Thyroid gland (tissue), 4 donors: ENCODE measurements at places on chromosomes 2 and 18. TPM values are rescaled to one million over a fixed set of nuclear protein-coding genes. Genes with fewer than 3 reads are reported as not detected.

The ARHGEF33 gene
- 1.5 TPM for total RNA-seq

The RIT2 gene
- total RNA-seq: not detected

DNA sequence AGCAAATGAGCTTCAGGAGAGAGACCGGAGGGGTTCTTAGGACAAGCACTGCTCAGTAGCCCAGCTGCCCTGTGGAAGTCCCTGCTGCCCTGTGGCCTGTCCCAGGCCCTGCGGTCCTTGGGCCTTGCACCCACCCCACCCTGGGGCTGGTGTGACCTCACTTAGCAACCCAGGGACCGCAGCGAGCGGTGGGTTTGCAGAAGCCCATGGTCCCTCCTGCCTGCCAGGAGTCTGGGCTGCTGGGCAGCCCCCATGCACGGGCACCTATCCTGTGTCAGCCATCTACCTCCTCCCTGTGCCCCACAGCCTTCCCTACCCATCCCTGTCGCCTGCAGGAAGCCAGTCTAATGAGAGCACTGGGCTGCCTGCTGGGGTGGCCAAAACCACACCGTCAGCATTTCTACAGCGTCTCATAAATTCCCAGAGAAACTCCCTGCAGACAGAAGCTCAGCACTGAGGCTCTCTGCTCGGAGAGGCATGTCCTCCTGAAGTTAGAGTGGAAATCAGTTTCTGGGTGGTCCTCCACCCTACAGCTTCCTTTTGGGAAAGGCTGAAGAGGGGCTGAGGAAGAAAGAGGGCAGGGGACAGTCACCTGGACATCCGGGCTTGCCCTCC is 231.1 kb upstream of the HS6ST1 start:
- no peaks in the 10 kb centered on the region for H3K4me1 ChIP-seq
- H3K27ac ChIP-seq: no peak overlapping the region
- DNase-seq: no peak

The IL1RL1 gene
- 1.4 TPM for total RNA-seq

DNA sequence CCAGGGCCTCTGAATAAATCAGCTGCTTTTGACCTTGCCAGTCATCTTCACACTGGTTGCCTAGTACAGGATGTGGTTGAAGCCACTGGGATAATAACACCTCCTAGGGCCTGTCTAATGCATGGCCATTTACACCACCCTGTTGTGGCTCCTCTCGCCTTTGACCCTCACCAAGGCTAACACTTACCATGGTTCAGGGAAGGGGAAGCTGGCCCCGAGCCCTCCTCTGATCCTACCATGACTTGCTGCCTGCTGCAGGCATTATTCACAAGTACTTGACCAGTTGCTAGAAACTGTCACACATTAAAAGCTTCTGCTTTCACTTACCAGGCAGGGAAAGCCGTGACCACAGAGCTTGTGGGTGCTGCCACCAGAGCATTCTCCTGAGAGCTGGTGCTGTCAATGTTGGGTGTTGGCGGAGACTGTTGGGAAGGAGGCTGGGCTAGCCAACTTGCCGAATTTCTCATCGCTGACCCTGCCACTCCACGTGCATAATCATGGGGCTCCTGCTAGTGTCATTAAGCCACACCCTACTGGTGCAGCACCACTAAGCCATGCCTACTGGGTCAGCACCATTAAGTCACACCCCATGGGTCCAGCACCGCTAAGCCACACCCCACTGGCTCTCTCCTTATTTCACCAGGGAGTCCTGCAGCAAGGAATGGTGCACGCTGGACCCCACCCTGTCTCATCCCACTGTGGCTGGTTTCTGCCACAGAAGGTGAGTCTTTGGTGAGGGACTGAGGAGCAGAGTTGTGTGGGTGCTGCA is 47.0 kb upstream of the TTC39C start:
- DNase-seq: no peak
- no peaks in the 10 kb centered on the region for H3K36me3 ChIP-seq
- H3K27me3 ChIP-seq: no peaks in the 10 kb centered on the region

DNA sequence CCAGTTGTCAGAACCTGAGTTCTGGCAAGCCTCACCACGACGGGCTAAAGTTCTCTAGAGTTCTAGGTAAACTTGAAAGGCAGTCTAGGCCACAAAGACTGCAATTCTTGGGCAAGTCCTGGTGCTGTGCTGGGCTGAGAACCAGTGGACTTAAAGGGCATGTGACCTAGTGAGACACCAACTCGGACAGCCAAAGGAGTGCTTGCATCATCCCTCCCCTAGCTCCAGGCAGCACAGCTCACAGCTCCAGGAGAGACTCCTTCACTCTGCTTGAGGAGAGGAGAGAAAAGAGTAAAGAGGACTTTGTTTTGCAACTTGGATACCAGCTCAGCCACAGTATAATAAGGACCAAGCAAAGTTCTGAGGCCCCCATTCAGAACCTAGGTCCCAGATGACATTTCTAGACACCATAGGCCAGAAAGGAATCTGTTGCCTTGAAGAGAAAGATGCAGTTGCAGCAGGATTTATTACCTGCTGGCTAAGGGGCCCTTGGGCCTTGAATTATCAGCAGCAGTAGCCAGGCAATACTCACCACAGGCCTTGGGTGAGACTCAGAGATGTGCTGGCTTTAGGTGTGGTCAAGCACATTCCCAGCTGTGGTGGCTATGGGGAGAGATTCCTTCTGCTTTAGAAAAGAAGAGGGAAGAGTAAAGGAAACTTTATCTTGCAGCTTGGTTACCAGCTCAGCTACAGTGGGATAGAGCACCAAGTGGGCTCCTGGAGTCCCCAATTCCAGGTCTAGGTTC is 51.8 kb downstream of the UPP2 start:
- H3K27me3 ChIP-seq: no peaks in the 10 kb centered on the region
- no peak for DNase-seq
- H3K4me3 ChIP-seq: no peak overlapping the region
- H3K36me3 ChIP-seq: no peaks in the 10 kb centered on the region
- no peak overlapping the region for H3K27ac ChIP-seq

GRCh38 chr2:167843217-167843616 is 404.2 kb downstream of the STK39 start:
- H3K27me3 ChIP-seq: no peaks in the 10 kb centered on the region
- no peak overlapping the region for H3K4me3 ChIP-seq
- no peaks in the 10 kb centered on the region for H3K36me3 ChIP-seq
- H3K27ac ChIP-seq: no peak overlapping the region
- DNase-seq: no peak
- no peaks in the 10 kb centered on the region for H3K4me1 ChIP-seq

DNA sequence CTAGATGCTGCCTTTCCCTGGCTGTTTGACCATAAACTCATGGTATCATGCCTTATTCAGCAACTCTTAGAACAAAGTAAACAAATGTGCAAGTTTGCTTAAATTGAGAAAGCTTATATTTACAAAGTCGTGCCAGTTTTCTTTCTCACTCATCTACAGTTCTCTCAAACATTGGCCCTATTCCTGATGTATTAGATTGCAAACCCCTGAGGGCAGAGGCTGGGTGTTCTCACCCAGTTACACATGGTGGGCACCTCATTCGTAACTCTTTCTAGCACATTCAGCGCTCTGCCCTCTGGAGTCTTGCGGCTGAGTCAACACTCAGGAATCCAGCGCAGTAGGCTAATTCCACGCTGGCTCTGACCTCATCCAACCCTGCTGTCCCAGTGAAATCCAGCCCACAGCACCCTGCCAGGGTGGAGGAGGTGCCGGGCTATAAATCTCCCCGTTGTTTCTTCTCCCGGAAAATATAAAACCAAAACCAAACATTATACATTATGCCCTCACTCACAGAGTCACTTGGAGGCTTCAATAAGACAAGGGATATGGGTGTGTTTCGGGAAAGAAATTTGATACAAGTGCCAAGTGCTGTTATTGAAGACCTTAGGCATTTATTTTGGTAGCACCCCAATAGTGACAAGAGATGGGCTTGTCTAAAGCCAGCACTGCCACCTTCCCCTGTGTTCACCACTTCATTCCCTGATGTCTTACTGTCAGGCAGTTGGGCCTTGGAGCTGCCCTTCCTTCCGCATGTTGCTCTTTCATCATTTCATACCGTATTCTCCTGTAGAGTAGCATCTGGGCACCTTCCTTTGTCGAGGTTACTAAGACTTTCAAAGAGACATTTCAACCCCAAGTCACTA is 287.4 kb downstream of the PRKCE start:
- H3K27me3 ChIP-seq: no peaks in the 10 kb centered on the region
- peak; percentile 54 for DNase-seq
- H3K4me3 ChIP-seq: no peak overlapping the region
- no peak overlapping the region for H3K27ac ChIP-seq
- no peaks in the 10 kb centered on the region for H3K36me3 ChIP-seq

The GPR45 gene
- total RNA-seq: not detected

The ANTXR1 gene
- 83.8 TPM for total RNA-seq

GRCh38 chr18:9782073-9782857 is 74.2 kb downstream of the RAB31 start:
- H3K4me3 ChIP-seq: no peak overlapping the region
- H3K4me1 ChIP-seq: peaks cover 9% of the 10 kb centered on the region
- no peak overlapping the region for H3K27ac ChIP-seq
- no peaks in the 10 kb centered on the region for H3K27me3 ChIP-seq
- no peaks in the 10 kb centered on the region for H3K36me3 ChIP-seq

- H3K4me1 ChIP-seq: no peaks in the 10 kb centered on the region
- DNase-seq: no peak
- no peaks in the 10 kb centered on the region for H3K36me3 ChIP-seq
- no peaks in the 10 kb centered on the region for H3K27me3 ChIP-seq
- H3K27ac ChIP-seq: no peak overlapping the region
- H3K4me3 ChIP-seq: no peak overlapping the region
Observed at GRCh38 chr2:1838426-1838825, 94.1 kb upstream of the PXDN start.

The PNPT1 gene
- total RNA-seq: 15.5 TPM

GRCh38 chr2:240958366-240959213 is 39.8 kb upstream of the SNED1 start:
- no peaks in the 10 kb centered on the region for H3K27me3 ChIP-seq
- no peaks in the 10 kb centered on the region for H3K36me3 ChIP-seq
- no peak for DNase-seq
- no peak overlapping the region for H3K4me3 ChIP-seq
- no peak overlapping the region for H3K27ac ChIP-seq

- H3K27ac ChIP-seq: no peak overlapping the region
- H3K27me3 ChIP-seq: no peaks in the 10 kb centered on the region
- no peak overlapping the region for H3K4me3 ChIP-seq
- H3K36me3 ChIP-seq: no peaks in the 10 kb centered on the region
- DNase-seq: no peak
Observed at GRCh38 chr2:204258890-204259289, 286.4 kb upstream of the PARD3B start.

DNA sequence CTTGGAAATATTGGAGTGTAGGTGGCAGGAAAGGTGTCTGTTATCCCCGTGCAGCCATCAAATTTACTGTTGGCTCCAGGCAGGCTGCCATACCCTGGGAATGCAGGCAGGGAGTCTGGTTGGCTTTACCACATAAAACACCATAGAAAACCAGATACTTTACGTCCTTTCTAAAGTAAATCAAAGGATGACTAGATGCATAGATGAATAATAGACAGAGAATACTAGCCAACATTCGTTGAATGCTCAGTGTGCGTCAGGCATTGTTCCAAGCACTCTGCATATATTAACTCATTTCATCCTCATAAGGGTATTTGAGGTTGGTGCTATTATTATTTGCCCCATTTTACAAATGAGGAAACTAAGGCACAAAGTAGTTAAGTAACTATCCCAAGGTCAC is 65.2 kb downstream of the VSNL1 start:
- no peaks in the 10 kb centered on the region for H3K4me1 ChIP-seq
- no peak for DNase-seq
- H3K36me3 ChIP-seq: no peaks in the 10 kb centered on the region
- H3K4me3 ChIP-seq: no peak overlapping the region
- no peaks in the 10 kb centered on the region for H3K27me3 ChIP-seq
- H3K27ac ChIP-seq: no peak overlapping the region

DNA sequence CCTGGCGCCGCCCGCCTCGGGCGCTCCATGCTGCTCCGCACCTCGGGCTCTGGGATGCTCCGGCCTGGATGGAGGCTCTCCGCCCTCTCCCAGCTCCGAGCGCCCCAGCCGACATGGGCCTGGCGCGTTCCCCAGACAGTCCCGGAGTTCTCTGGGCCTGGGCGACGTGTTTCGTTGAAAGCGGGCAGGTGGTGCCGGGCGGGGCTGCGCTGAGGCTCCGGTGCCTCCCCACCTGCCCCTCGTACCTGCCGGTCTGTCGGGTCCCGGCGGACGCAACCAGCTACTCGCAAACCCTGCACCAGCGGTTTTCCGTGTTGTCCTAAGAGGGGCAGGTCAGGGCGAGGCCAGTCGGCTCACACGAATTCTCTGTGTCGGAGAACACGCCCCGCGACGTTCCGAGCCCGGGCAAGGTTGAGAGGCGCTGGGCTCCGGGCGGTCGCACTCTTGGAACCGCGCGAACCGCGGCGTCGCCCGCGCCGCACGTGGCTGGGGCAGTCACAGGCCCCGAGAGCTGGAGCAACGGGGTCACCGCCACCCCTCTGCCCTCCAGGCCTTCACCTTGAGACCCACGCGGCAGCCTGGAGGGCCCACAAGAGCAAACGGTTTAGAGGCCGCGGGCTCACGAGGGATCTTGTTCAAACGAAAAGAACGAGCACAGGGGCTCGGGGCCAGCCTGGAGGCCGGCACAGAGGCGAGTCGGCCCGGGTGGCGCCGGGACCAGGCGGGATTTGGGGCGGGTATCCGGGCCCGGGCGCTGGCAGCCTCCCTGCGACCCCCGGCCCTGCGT is 4.2 kb upstream of the SIX2 start:
- H3K4me1 ChIP-seq: peaks cover 29% of the 10 kb centered on the region
- peaks cover 28% of the 10 kb centered on the region for H3K27me3 ChIP-seq
- no peak overlapping the region for H3K4me3 ChIP-seq
- no peak for DNase-seq
- no peaks in the 10 kb centered on the region for H3K36me3 ChIP-seq

GRCh38 chr2:96163768-96164429 is 18.7 kb upstream of the DUSP2 start:
- peak; percentile 29 for DNase-seq
- H3K4me3 ChIP-seq: no peak overlapping the region
- H3K4me1 ChIP-seq: no peaks in the 10 kb centered on the region
- H3K27ac ChIP-seq: no peak overlapping the region

- no peak overlapping the region for H3K4me3 ChIP-seq
- H3K27ac ChIP-seq: no peak overlapping the region
- no peaks in the 10 kb centered on the region for H3K27me3 ChIP-seq
Observed at GRCh38 chr18:261398-262073, 6.3 kb downstream of the THOC1 start.

The AFF3 gene
- total RNA-seq: 0.54 TPM

The TCF7L1 gene
- 12.1 TPM for total RNA-seq

The MATN3 gene
- 0.27 TPM for total RNA-seq

The FAM161A gene
- total RNA-seq: 5.6 TPM

GRCh38 chr2:67456428-67456827 is 59.3 kb downstream of the ETAA1 start:
- no peaks in the 10 kb centered on the region for H3K4me1 ChIP-seq
- H3K27me3 ChIP-seq: no peaks in the 10 kb centered on the region
- no peak overlapping the region for H3K4me3 ChIP-seq
- no peak for DNase-seq
- no peak overlapping the region for H3K27ac ChIP-seq

- H3K4me3 ChIP-seq: no peak overlapping the region
- no peaks in the 10 kb centered on the region for H3K27me3 ChIP-seq
- H3K36me3 ChIP-seq: no peaks in the 10 kb centered on the region
- peak overlapping the region; percentile 88 for H3K27ac ChIP-seq
- peak; percentile 23 for DNase-seq
- H3K4me1 ChIP-seq: peaks cover 40% of the 10 kb centered on the region
Observed at GRCh38 chr18:34806527-34806926, 96.4 kb downstream of the DTNA start.

GRCh38 chr2:70357684-70358071 is 55.8 kb upstream of the FAM136A start:
- no peak overlapping the region for H3K4me3 ChIP-seq
- DNase-seq: no peak
- no peaks in the 10 kb centered on the region for H3K36me3 ChIP-seq
- H3K27ac ChIP-seq: no peak overlapping the region
- H3K4me1 ChIP-seq: no peaks in the 10 kb centered on the region

The FEV gene
- not detected for total RNA-seq
